ENCODE measurements at places on chromosomes 7 and 10.

DNA sequence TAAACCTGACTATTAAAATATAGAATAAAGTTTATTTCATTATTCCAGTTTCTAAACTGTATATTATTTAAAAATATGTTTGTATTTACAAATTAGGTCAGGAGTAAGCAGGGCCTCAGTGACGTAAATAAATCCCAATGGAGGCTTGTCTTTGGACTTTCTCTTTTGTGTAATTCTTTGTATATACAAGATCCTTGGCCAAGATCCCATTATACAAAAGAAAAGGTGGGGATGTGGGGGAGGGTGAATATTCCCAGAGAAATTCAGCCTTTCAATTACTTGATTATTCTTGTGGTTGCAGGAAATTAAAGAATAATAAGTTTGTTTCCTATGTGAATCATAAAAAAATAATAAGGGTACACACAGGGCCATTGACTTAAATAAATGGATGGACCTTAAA lies 178.7 kb upstream of the PRPS1L1 start:
- no peak for DNase-seq

GRCh38 chr7:644381-645305 lies 81.9 kb upstream of the DNAAF5 start:
- DNase-seq = no peak

DNA sequence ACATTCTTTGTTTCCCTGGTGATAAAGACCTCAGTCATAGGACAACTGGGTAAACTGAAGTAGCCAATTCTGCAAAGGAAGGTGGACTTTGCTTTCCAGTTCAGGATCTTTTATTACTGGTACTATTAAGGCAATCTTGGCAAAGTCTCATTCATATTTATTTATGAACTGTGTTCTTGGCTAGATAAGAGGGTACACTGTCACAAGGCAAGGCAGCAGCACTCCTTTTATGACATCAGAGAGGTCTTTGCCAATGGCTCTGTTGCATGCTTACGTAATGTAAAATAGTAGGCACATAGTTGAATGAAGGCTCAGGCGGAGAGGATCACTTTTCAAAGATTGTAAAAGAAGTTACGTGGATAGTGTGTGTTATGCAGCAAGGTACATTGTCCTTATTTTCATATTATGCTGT lies 63.7 kb upstream of the PDK4 start:
- no peak for DNase-seq

DNA sequence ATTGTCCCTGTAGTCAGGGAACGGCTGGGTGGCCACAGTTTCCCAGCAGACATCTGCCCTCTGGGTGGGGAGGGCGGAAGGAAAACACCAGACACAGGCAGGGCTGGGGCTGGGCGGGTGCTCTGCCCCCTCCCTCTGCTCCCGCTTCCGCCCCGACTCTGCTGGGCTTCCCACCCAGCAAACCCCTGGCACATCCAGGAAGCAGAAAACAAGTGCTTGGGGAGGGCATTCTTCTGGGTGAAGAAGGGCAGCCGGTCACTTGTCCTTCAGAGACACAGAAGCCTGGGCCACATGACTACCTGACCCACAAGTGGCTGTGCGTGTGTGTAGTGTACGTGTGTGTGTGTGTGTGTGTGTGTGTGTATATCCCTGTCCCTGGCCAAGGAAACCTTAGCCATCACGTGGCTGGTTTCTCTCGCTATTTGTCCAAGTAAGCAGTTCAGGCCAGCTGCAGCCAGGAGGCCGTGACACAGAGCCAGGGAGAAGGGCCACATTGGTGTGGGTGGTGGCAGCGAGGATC lies 77.9 kb downstream of the ZMIZ1 start:
- DNase-seq = peak; percentile 67

DNA sequence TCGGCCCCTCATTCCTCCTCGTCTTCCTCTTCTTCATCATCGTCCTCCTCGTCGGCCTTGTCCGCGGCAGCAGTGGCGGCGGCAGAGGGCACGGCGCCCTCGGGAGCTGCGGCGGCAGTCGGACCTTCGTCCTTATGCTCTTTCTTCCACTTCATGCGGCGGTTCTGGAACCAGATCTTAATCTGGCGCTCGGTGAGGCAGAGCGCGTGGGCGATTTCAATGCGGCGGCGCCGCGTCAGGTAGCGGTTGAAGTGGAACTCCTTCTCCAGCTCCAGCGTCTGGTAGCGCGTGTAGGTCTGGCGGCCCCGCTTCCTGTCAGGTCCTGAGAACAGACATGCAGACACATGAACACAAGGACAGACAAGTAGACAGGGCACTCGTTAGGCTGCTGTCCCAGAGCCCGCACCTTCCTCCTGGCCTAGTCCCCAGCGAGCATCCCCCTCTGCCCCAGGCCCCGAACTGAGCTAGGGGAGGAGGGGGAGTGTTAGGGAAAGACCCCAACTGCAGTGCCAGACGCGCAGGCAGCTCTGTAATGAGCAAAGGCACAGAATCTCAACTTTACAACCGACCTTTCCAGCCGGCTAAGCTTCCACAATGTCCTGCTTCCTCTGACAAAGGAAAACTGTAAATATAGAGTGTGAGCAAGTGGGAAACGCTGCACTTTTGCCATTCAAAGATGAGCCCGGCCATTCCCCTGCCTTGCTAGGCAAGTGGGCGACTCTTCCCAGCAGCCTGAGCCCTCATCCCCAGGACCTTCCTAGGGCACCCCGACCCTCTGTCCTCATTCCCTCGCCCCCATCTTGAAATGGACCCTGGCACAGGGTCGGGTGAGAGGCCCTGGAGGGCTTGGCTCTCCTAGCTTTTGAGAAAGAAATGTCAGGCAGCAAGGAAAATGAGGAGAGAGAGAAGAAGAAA lies 1.3 kb downstream of the HOXA7 start:
- peak; percentile 71 for DNase-seq

- DNase-seq = no peak
Observed at GRCh38 chr7:158458096-158458495, 129.5 kb downstream of the PTPRN2 start.

- DNase-seq = no peak
Observed at GRCh38 chr7:95867309-95867708, 95.0 kb downstream of the DYNC1I1 start.

DNA sequence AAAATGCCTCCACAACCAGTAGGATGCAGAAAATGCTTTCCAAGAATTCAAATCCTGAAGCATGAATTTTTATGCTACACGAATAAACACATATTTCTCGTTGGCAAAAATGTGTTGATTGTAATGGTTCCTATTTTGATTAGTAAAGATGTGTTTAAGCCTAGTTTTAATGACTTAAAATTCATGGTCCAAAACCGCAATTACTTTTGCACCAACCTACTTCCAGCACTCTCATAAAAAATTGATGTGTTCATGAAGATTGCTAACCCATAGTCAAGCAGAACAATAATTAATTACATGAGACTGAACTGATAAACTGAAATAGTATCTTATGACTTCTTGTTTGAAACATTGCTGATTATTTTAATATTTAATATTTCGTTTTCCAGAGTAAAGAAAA lies 828.8 kb downstream of the CCSER2 start:
- DNase-seq = no peak

DNA sequence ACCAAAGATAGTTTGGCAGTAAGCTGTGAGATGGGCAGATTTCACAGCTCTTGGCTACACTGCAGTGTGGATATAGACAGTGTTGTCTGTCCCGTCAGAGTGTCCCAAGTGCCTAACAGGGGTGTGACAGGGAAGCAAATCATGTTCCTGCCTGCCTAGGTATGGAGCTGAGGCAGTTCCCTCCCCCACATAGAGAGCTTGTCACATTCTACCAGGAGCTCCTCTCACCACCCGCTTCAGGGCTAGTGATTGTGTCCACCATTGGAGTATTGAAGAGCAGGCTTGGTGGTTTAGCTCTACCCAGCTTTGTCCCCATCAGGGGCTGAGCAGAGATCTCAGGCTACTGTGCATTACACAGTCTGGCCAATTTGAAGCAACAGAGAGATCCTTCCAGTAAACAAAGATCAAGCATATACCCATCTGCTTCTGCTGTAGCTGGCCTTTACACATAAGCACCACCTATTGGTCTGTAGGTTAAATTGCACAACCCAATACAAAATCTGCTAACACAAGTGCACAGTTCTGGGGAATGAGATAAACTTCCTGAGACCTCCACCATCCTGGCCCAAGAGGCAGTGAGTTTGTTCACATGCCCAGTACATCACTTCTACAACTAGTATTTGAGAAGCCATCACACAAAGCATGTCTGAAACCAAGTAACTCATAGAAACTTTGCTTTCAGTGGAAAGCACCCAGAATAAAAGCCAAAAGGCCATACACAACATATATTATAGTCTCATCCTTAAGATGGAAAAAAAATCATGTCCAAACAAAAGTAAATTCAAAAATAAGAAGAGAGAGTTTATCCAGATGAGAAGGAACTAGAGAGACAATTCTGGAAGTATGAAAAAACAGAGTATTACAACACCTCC lies 67.3 kb downstream of the GLCCI1 start:
- peak; percentile 80 for DNase-seq

GRCh38 chr10:117476716-117477115 lies 65.8 kb upstream of the EMX2 start:
- DNase-seq = no peak

GRCh38 chr10:6342096-6342685 lies 139.5 kb downstream of the PFKFB3 start:
- no peak for DNase-seq

DNA sequence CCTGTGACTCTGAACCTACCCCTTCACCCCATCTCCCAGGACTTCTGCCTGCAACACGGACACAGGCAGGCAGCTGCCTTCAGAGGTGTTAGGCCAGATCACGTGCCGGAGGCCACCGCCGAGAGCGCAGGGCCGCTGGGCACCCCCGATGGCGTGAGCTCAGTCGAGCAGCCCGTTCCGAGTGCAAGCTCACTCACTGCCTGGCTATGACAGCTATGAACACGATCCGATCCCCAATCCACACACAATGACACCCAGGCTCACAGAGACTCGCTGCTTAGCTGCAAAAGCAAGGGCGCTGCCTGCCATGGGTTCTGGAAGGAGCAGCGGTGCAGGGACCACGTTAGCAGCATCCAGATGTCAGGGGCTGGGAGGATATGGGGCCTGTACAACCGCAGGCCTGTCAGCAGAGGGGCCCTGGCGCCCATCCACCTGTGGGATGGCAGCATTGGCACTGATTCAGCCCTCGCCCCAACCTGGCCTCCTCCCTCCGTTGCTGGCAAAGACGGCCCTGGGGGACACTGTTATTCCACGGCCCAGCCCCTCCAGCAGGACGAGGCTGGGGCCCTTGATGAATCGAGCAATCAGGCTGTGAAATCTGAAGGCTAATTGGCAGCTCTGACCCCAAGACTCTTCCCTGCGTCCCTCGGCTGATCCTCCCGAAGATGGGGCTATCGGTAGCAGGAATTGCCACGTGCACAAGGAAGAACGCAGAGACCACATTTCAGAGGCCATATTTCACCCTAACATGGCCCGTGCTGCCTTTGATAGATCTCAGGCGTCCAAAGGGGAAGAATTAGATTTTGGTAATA lies 230.1 kb downstream of the ELFN1 start:
- no peak for DNase-seq

GRCh38 chr10:79142064-79142491 lies 73.3 kb downstream of the ZMIZ1 start:
- no peak for DNase-seq

- DNase-seq = no peak
Observed at GRCh38 chr10:78202386-78202785, 168.7 kb downstream of the RPS24 start.

DNA sequence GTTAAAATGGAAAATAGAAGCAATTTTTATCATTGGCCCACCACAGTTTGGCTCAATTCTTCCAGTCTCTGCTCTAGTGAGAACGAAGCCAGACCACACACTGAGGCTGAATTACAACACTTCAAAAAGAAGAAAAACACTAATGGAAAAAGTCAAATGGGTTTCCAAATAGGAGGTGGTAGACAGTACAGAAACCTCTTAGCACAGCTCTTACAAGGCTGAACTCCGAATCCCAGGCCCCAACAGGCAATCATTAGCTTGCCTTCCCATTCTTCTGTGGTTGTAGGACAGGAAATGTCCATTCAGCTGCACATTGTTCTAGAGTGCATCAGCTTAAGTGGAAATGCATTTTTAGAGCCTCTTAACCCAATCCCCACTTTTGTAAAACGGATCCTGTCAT lies 115.1 kb upstream of the MEOX2 start:
- no peak for DNase-seq

DNA sequence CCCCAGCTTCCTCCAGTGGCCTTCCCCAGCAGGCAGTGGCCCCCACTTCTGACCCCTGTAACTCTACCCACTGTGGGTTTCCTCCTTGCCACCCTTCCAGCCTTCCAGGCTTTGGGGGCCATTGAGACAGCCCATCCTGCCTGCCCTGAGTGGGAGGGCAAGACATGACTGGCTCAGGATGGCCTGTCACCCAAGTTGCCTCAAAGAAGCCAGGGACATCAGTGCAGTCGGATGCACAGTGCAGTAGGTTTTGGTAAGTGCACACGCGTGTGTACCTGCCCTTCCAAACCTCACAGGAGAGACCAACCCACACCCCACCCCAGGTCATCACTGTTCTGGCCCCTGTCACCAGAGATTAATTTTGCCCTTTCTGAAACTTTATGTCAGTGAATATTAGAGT lies 22.7 kb downstream of the ZMIZ2 start:
- no peak for DNase-seq

DNA sequence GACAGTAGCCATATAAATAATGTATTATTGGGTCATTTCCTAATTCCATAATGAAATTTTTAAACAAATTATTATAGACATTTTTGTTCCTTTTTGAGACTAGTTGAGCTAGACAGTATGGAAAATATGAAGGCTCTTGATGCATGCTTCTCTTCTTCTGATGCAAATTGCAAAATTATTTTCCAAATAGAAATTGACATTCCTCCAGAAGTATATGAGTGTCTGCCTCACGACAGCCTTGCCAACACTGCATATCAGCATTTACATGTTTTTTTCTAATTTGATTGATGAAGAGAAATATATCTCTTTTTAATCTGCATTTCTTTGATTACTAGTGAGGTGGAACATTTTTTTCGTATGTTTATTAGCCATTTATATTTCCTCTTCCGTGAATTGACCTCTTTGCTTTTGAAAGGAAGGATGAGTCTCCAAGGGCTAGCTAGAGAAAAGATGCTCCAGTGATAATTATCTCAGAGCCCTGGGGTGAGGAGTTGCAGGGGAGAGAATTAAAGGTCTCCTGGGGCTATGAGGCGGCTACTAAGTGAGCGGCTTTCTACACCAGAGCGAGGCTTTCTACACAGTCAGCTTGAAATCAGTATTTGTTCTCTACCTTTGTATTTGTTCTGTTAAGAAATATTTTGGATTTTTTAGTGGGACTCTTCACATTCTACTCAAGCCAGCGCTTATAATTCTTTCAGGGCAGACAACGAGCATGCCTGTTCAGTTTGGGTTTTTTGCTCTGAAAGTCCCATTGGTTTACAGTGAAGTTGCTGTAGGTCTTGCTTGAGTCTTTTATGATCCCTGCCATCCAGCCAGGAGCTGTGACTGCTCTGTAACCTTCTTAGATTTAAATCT lies 712.2 kb upstream of the GALNT17 start:
- DNase-seq = no peak

GRCh38 chr10:97109547-97109946 lies 76.2 kb downstream of the SLIT1 start:
- no peak for DNase-seq

Measured in hematopoietic multipotent progenitor cell treated with erythropoietin and hydrocortisone succinate and interleukin-3 and kit ligand, for 4 days (in vitro differentiated cells).